Progenitor cell of endocrine pancreas (in vitro differentiated cells): ENCODE measurements at places on chromosomes 6 and 20. TPM values are rescaled to one million over a fixed set of nuclear protein-coding genes. Genes with fewer than 3 reads are reported as not detected.

Gene ZGPAT
- total RNA-seq, result 38.5 and 39.0 TPM in 2 replicates

DNA sequence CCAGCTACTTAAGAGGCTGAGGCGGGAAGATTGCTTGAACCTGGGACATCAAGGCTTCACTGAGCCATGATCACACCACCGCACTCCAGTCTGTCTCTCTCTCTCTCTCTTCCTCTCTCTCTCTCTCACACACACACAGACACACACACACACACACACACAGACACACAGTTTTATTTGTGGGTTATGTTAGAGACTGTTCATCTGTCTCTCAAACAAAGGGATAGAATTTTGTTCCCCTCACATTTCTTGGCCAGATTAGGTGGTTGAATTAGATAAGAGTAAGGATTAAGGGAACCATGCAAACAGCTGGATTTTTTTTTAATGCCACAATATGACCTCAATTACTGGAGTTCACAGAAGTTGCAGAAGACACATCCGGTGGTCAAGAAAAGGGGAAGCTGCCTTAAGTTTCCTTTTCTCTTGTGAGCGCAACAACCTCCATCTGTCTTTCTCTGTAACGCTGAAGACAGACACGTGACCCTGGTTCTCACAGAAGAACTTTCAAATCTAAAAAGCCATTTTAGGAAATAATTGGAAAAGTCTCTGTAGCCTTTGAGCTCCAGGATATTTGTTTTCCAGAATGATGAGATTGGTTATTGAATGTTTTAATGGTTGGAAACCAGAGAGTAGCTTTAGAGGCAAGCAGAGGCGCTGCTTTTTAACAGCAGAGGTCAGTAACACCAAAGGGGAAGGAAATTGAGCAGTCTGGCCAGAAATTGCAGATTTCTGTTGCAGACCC lies 32.9 kb upstream of the LGSN start:
- no peak for DNase-seq

DNA sequence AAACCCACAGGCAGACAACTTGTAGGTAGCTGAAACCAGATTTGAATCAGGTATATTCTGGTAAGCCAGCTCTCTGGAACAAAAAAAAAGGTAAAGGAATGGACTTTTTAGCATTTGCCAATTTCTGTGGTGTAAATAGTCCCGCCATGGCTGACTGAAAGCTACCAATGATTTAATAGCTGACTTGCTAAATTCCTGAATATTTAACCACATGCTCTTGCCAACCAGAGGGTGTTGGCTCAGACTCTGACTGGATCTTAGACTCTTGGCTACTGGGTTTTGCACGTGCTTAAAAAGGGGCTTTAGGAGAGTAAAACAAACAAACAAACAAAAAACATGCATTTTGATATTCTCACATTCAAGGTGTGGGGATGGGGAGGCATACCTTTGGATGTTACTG lies 600.0 kb upstream of the CDH4 start:
- no peak for DNase-seq

DNA sequence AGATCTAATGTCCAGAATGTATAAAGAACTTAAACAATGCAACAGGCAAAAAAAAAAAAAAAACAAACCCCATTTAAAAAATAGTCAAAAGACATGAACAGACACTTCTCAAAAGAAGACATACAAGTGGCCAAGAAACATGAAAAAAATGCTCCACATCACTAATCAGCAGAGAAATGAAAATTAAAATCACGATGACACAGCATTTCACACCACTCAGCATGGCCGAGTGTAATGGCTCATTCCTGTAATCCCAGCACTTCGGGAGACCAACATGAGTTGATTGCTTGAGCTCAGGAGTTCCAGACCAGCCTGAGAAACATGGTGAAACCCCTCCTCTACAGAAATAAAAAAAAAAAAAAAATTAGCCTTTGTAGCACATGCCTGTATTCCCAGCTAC lies 701.4 kb upstream of the NRSN1 start:
- DNase-seq, result no peak

- DNase-seq, result peak; percentile 55
Measured at GRCh38 chr6:17280552-17281090, 540 bp upstream of the RBM24 start.

Gene WFDC10B
- total RNA-seq, result not detected in 2 replicates

Gene KIF25
- total RNA-seq, result not detected in 2 replicates

Gene HM13
- 211 and 217 TPM in 2 replicates for total RNA-seq

DNA sequence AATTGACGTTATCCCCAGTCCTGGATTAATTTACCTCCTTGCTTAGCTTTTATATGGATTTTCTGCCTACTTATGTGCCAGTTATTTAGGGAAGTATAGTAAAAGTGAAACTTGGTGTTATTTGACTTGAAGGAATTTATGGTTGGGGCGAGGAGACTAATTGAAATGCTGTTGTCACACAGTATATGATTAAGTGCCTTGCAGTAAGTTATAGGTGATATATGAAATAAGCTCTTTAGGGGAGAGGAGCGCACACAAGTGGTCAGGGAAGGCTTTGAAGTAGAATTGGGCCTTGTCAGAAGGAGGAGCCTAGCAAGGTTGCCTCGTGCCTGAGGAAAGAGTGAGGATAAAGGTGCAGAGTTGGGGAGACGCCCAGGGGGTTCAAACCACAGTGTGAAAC lies 20.5 kb downstream of the NCOA7 start:
- DNase-seq, result no peak

DNA sequence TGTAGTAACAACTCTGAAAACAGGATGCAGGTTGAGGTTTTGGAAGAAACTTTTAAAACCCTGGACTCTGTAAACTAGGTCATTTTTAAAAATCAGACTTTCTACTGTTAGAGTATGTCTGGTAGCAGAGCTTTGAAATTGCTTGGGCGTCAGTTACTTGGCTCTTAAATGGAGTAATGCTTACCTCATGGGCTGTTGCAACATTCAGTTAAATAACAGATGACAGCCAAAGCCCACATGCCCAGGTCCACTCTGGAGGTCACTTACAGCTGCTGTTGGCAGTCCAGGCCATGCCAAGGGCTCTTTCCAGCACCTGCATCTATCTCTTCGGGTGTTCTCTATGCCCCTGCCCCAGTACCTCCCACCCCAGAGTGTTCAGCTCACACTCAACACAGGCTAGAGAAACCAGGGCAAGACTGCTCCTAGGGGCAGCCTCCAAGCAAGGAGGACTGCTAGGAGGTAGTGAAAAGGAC lies 96.4 kb downstream of the BANF2 start:
- DNase-seq, result no peak

- no peak for DNase-seq
Measured at GRCh38 chr20:47861116-47861515, 75.8 kb upstream of the SULF2 start.

Gene VGLL2
- 0.49 TPM in 1 of 2 replicates, not detected in the other for total RNA-seq

GRCh38 chr6:21772884-21773575 lies 179.5 kb downstream of the SOX4 start:
- no peak for DNase-seq

- no peak for DNase-seq
Measured at GRCh38 chr6:119065382-119065781, 13.1 kb downstream of the FAM184A start.

Gene SUMO4
- 2.7 and 3.6 TPM in 2 replicates for total RNA-seq

Gene DDAH2
- total RNA-seq, result 218 and 233 TPM in 2 replicates

Gene FOXP4
- total RNA-seq, result 124 and 137 TPM in 2 replicates

Gene IBTK
- total RNA-seq, result 34.8 and 36.7 TPM in 2 replicates

GRCh38 chr6:10557913-10558312 lies 36.8 kb downstream of the GCNT2 start:
- DNase-seq, result no peak

DNA sequence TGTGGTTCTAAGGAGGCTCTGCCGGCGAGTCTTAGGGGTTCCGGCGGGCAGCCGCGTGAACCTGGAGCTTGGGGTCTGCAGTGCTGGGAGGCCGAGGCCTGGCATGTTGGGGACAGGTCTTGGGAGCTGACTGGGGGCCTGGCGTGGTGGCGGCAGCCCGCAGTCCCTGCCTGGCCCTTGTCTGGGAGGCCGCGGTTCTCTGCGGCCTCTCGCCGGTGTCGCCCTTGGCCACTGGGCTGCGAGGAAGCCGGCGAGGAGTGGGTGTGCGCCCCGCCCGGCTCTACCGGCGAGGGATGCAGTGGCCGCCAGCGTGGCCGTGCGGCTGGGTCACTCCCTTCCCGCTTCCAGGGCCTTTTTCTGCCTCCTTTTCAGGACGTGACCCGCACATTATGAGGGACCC lies 36.3 kb downstream of the IGF2R start:
- DNase-seq, result no peak

- DNase-seq, result no peak
Measured at GRCh38 chr20:49030954-49031619, 15.0 kb upstream of the CSE1L start.

DNA sequence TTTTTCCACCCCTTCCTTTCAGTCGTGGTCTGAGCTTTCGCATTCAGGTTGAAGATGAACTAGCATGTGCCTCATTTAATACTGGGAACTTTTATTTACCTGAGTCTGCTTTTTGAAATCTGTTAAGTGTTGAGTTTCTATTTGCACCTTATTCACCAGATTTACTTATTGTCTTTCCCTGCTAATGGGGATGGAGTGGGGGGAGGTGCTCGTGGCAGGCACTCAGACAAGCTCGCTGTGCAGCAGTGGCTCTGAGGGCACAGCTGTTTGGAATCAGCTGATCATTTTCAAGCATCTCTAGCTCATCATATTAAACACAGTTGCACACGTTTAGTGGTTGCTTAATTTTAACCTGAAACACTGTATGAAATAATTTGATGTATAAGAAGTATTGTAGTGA lies 35.6 kb downstream of the UTRN start:
- DNase-seq, result no peak

DNA sequence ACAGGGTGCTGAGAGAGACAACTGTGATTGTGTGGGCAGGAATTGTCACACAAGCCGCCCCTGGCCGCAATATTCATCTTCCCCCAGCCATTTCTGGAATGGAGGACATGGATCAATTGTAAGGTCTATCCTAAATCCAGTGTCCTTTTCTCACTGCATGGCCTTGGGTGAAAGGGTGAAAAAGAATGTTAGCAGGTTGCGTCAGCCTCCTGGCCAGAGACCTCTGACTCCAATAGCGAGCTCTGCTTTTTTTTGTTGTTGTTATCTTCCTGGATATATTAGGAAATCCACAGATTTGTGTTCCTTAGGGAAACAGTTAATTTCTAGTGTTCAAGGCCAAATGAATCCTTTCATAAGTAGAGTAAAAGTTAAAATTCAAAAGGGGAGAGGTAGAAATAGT lies 47.1 kb upstream of the CD83 start:
- DNase-seq, result no peak

GRCh38 chr20:59829786-59830664 lies 103.4 kb downstream of the SYCP2 start:
- DNase-seq, result no peak

DNA sequence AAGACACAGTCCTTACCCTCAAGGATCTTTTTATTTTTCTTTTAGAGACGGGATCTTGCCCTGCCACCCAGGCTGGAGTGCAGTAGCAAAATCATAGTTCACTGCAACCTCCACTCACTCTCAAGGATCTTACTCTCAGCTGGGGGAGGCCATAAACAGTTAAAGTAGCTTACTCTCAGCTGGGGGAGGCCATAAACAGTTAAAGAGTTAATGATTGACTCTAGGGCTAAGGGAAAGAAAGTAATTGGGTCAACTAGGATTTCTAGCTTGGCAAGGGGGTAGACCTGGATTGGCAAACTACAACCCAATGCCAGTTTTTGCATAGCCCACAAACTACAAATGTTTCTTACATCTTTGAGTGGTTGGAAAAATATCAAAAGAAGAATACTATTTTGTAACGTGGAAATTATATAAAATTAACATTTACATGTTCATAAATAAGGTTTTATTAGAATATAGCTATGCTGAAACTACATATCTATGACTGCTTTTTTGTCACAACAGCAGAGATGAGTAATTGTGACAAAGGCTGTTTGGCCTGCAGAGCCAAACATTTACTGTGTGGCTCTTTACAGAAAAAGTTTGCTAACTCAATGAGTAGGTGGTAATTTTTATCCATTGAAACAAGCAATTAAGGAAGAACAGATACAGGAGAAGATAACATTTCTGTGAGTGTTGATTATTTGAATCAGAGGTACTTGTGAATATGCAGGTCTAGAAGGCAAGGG lies 46.4 kb downstream of the PTPRA start:
- DNase-seq, result no peak

Gene CTCFL
- total RNA-seq, result not detected in 2 replicates

Gene FBXO30
- 13.1 and 13.3 TPM in 2 replicates for total RNA-seq

GRCh38 chr20:8287340-8287739 lies 155.3 kb downstream of the PLCB1 start:
- DNase-seq, result no peak

Gene HEY2
- total RNA-seq, result 1.4 and 2.3 TPM in 2 replicates

DNA sequence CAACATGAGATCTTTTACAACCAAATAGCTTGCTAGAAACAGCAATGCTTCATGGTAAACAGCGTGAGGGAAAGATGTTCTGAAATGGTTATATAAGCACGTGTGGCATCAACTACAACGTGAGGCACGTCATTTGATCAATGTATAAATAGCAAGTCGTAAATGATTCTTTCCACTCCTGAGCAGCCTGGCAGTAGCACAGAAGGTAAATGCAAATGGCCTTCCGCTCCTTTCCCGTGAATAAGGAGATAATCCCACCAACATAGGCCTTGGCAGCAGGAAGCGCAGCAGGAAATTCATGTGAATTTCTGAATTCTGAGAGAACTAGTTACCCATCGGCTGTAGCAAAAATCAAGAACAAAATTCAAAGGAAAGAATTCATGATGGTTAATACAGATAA lies 17.0 kb downstream of the RPS6KA2 start:
- DNase-seq, result no peak

Gene ELMO2
- total RNA-seq, result 77.2 and 79.6 TPM in 2 replicates

Gene DEFB124
- total RNA-seq, result not detected in 2 replicates

- DNase-seq, result no peak
Measured at GRCh38 chr20:53608456-53609452, 15.1 kb upstream of the ZNF217 start.

DNA sequence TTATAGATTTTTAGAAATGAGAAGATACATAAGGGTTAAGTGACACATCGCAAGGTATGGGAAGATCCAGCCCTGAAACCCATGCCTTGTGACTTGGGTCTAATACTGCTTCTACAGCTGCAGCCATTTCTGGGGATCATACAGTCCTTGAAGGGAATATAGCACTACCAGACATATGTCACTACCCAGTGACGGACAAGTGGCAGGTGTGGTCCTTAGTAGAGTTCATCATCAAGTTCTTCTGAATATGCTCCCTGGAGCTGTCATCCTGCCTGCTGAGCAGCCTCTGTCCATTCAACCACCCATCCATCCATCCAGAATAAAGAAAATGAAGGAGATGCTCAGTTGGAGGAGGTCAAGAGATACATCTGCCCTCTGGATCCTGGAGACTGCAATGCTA lies 118.6 kb upstream of the ASF1A start:
- DNase-seq, result no peak

Gene MMP24
- 3.4 TPM in 2 replicates for total RNA-seq

Gene C20orf141
- not detected in 2 replicates for total RNA-seq

DNA sequence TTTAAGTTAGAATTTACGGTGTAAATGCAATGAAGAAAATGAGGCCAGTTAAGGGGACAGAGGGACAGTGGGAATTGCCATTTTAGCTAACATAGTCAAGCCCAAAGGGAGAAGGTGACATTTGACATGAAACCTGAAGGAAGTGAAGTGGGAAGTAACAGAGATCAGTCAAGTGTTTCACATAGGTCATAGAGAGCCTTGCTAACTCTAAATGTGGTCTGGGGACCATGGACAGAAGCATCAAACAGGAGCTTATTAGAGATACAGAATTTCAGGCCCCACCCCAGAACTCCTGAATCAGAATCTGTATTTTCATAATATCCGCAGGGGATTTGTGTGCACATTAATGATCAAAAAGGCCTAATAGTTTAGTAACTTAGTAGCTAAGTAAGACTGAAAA lies 393.7 kb downstream of the FRK start:
- DNase-seq, result no peak

GRCh38 chr20:12395353-12395752 lies 477.7 kb downstream of the BTBD3 start:
- no peak for DNase-seq

GRCh38 chr6:154319231-154319858 lies 37.3 kb downstream of the IPCEF1 start:
- no peak for DNase-seq
